H1 (cell line): ENCODE measurements at places on chromosomes 6 and 20. TPM values are rescaled to one million over a fixed set of nuclear protein-coding genes. Genes with fewer than 3 reads are reported as not detected.

DNA sequence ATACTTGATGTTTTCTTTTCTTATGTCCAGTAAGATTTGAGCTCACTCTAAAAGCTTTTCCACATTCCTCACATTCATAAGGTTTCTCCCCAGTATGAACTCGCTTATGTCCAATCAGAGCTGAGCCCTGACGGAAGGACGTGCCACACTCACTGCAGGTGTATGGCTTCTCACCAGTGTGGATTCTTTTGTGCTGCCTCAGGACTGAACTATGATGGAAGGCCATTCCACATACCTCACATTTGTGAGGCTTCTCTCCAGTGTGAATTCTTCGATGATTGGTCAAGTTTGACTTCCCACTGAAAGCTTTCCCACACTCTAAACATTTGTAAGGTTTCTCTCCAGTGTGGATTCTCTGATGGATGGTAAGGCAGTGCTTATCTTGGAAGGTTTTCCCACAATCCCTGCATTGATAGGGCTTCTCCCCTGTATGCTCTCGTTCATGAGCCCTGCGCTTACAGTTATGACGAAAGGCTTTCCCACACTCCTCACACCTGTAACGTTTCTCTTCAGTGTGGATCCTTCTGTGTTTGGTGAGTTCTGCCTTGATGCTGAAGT lies 9.9 kb downstream of the ZNF311 start:
- DNase-seq = no peak

RBM24 gene
- 0.38 and 0.52 TPM in 2 replicates for total RNA-seq

GABRR1 gene
- total RNA-seq = 0.17 and 0.60 TPM in 2 replicates

TDP2 gene
- total RNA-seq = 51.6 and 52.6 TPM in 2 replicates

- DNase-seq = no peak
Measured at GRCh38 chr20:58901488-58902402, 49.2 kb downstream of the GNAS start.

DNA sequence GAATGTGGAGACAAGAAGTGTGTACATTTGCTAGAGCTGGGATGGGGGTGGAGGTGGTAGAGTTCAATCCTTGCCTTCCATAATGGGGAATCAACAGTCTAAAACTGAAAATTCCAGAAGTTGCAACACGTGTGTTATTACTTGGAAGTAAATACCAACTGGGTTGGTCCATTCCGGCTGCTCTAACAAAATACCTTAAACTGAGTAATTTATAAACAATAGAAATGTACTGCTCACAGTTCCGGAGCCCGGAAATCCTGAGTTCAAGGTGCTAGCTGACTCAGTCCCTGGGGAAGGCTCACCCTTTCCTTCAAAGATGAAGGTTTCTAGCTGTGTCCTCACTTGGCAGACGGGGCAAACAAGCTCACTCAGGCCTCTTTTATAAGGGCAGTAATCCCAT lies 59.0 kb downstream of the RIN2 start:
- DNase-seq = no peak
